ENCODE measurements at places on chromosomes 11 and 22.

DNA sequence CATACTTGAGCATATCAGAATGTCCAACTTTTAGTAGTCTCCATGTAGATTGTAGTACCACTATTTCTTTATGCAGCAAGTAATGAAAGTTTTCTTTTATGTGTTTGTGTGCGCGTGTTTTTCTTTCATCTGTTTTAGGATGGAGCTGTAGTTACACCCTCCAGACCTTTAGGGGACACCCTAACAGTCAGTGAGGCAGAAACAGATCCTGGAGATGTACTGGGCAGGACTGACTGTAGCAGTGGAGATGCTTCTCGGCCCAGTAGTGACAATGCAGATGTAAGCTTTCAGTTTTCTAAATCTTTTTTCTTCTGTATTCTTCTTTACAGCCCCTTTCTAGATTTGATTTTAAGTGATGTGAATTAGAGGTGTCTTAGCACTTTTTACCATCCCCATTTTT is 79.9 kb upstream of the GRIK4 start:
- DNase-seq, result peak; percentile 20

GRCh38 chr22:36734171-36735058 is 30.9 kb upstream of the CACNG2 start:
- no peak for DNase-seq

DNA sequence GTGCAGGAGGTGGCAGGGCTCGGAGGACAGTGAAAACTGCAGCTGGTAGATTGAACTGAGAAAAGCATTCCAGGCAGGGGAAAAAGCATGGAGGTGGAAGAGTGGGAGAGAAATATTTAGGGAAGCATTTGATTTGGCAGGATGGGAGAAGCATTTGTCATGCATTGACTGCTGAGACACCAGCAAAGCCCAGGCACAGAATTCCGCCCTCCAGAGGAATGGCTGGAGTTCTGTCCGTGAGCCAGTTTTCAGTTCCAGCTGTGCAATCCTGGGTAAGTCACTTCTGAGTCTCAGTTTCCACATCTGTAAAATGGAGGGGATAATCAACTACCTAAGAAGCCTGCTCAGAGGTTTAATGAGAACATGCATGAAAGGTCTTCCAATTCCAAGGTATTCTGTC is 4.3 kb upstream of the TSKU start:
- no peak for DNase-seq

DNA sequence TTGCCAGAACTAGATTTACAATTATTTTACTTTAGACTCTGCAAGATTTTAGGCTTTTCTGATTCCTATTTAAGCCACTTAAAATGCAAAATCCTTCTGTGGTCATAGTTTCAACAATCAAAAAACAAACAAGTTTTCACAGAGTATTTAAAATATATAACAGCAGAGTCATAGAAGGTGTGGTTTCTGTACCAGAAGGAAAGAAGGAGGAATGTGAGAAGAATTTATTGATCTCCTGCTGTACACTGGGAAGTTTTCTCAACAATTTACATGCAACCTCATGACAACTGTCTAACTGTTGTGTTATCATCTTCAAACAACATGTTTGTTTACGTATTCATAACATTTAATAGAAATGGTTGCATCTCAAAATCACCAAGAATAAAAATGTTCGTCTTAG is 102.3 kb upstream of the CEP126 start:
- no peak for DNase-seq

DNA sequence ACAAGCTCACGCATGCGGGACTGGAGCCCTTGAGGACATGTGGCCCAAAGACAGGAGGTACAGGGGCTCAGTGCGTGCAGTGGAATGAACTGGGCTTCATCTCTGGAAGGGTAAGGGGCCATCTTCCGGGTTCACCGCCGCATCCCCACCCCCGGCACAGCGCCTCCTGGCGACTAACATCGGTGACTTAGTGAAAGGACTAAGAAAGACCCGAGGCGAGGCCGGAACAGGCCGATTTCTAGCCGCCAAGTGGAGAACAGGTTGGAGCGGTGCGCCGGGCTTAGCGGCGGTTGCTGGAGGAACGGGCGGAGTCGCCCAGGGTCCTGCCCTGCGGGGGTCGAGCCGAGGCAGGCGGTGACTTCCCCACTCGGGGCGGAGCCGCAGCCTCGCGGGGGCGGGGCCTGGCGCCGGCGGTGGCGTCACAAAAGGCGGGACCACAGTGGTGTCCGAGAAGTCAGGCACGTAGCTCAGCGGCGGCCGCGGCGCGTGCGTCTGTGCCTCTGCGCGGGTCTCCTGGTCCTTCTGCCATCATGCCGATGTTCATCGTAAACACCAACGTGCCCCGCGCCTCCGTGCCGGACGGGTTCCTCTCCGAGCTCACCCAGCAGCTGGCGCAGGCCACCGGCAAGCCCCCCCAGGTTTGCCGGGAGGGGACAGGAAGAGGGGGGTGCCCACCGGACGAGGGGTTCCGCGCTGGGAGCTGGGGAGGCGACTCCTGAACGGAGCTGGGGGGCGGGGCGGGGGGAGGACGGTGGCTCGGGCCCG is at the start of gene MIF:
TSS of gene MIF (plus strand) at position 439 of the 765 bp plus-strand sequence. CDS start at position 531, 92 bp downstream.
- DNase-seq, result peak; percentile 99

GRCh38 chr22:19706661-19707151 is 7.6 kb upstream of the SEPTIN5 start:
- DNase-seq, result no peak

DNA sequence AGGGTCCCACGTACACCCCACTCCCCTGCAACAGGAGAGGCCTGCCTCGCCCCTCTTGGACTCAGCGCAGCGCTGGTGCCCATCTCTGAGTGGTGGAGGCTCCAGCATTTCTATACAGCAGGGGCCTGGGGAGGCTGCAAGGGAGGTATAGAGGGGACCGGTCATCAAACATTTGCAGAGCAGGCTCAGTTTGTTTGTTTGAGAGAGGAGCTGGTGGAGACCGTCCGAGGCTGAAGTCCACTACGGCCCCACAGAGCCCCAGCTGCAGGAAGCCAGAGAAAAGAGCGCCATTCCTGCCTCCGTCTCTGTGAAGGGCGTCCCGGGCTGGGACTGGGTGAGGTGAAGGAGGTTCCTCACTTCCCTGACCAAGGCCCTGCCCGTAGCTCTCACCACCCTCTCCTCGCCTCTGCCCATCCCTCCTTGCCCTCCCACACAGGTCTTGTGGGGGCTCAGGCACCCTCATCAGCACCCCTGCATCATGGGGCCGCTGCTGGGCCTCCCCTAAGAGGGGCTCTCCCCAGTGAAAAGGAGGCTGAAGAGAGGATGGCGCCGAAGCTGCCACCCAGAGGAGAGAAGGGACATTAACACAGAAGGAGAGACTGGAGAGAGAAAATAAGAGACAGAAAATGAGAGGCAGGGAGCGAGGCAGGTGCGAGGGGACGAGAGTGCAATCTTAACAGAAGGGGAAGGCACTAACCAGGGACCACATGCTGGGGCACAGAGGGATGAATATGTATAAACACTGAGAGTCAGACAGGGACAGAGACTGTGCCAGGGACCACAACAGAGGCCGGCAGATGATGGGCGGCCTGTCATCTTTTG is 24.5 kb downstream of the RPUSD4 start:
- DNase-seq, result no peak

DNA sequence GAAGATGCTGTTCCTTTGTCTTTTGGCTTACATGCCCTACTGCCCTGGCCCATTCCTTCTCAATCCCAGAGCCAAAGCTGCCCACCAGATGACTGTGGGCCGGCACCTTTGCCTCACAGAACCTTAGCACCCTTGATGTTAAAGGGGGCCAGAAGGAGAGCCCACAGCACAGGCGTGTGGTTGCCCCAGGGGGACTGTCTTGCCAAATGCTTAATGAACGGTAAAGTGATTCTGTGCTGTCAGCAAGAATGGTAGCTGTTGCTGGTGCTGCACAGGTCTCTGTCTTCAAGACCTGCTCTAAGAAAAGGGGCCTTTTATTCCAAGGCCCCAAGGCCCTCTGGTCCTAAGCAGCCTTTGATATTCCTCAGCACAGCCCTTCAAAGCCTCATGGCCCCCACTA is 113.3 kb downstream of the MORC2 start:
- DNase-seq, result no peak

Data from activated CD4-positive, alpha-beta T cell treated with anti-CD3 and anti-CD28 coated beads, Interleukin-2, amount 50 U/mL, for 16 hours (primary cell).